Left lobe of liver (tissue), 2 donors: ENCODE measurements at places on chromosomes 6 and 20. TPM values are rescaled to one million over a fixed set of nuclear protein-coding genes. Genes with fewer than 3 reads are reported as not detected.

GRCh38 chr20:63173552-63174191 lies 42.3 kb downstream of the YTHDF1 start:
- DNase-seq: no peak

- DNase-seq: no peak
These were observed 108.4 kb upstream of the PLEKHG1 start for GRCh38 chr6:150491131-150491810.

DNA sequence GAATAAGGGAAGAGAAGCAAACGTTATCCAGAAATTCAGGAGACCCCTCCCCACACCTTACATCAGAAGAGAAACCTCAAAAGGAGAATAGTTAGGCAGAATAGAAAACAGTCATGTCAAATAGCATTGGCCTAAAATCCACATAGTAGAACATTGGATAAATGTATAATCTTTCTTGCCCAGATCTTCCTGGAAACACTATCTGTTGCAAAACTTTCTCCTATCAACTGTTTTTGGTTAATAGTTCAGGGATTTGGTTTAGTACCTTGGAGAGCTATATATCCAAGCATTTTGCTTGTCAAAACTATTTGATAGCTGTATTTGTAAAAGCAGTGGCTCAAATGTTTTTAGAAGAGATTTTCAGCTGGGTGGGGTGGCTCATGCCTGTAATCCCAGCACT lies 74.3 kb upstream of the PHACTR2 start:
- DNase-seq: no peak

The SIGLEC1 gene
- 5.9 TPM for total RNA-seq

The VSTM2L gene
- 4.4 TPM for total RNA-seq
